ENCODE measurements at places on chromosomes 4 and X.

DNA sequence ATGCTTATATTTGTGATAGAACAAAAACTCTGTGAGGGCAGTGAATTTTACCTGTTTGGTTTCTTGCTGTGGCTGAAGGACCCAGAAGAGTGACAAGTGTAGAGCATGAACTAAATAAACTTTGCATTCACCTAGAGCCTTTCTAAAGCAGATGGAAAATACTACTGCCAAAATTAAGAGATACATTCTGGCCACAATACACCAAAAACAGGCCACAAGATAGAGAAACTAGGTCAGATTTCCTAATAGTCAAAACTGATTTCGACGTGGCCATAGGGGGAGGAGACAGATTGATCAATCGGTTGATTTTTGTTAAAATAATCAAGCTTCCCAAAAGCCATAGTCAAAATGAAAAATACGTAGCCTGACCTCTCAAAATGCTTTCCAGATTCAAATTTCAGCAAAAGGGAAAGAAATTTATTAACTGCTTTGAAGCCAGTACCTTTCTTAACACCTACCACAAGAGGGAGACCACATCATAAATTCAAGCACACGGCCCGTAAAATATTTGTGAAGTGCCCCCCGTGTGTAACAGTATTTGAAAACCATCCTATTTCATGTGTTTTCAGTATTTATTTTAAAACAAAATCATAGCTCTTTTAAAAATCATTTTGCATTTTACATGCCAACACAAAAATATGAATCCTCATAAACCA lies 132.4 kb downstream of the CORIN start:
- peak; percentile 27 for DNase-seq

DNA sequence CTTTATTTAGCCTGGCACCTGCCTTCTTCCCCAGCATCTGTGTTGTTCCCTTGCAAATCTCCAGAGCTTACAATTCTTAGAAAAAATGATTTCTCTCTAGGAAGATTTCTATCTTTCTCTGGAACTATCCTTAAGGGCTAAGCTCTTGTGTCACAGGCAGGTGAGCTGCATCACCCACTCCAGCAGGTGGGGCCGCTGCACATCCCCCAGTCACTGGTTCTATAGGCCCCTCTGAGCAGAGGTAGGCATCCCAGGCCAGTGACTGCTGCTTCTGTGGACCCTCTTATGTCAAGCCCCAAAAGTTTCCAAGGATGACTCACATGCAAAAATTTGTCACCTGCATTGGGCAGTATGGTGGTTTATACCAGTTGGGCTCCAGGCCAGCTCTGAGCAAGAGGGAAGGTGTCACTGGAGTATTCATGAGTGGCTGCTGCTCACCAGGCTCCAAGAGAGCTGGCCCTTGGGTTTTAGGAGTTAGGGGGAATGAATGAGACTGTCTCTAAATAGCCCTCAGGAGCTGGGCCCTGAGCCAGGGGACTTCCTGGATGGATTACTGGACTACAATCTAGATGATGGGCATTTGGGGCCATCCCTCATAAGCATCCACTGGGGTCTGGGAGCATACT lies 208.1 kb upstream of the EOLA2 start:
- no peak for DNase-seq

DNA sequence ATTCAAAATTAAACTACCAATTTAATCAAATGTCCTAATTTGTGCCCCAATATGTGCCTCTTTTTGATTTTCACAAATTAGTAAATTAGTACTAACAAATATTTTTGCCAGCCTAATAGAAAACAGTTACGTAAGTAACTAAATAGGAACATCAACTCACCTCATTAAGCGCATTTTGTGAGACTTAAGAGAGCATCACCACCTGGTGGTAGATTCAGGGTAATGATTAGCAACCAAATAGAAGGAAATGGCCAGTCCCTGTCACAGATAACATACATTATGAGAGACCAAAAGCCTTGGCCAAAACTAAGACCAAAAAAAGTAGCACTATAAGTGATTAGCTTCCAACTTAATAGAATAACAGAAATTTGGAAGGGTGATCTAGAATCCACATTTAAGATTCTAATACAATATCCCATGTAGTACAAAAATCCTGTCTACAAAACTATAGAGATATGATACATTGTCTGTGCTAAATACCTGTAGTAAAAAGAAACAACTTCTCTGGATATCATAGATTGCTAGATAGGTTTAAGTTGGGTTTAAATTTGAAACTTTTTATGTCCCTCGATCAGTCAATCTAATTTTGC lies 46.7 kb downstream of the C4orf46 start:
- peak; percentile 46 for DNase-seq

- no peak for DNase-seq
These were observed 7.6 kb upstream of the GUF1 start for GRCh38 chr4:44670506-44671199.

DNA sequence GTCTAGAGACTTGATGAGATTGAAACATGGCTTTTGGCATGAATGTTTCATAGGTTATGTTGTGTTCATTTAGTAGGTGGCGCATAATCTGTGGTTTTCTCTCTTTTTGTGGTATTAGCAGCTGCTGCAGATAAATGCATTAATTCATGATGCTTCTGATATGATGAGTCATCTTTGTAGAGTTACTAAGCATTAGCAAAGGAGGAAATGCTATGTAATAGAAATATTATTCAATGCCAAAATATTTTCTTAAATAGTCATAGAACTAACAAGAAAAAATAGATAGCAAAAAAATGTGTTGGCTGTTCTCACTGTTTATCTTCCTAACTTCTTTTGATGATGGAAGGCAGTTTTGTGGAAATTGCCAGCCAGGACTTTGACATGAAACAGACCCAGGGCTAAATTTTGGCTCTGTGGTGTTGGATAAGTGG lies 3.6 kb downstream of the ZXDB start:
- DNase-seq: no peak

DNA sequence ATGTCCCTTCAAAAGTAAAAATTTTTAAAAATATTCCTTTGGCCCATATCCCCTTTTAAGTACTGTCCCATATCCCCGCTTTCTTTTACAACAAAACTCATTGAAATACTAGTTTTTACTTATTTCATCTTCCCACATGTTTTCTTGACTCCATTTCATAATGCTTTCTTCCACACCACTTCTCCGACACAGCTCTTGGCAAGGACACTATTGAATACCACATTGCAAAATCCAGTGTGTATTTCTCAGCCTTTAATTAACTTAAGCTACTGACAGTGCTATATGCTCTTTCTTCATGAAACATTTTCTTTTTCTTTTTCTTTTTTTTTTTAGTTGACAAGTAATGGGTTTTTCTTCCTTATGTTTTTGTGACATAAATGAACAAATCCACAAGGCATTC lies 28.8 kb downstream of the PRDM8 start:
- no peak for DNase-seq

DNA sequence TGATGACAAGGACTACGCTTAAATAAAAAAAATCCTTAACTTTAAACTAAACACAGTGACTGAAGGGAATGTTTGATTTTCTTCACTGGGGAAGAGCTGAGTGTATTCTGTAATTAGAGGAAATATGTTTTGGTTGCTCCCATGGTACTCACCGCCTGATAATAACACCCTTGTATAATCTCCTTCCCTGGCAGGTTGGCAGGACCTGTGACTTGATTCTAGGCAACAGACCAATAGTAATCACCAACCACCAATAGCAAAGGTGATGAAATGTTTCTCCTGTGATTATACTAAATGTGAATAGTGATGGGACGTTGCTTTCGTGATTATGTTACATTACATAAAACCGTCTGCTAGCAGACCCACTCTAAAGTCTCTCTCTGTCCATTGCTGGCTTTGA lies 536.8 kb upstream of the CPEB2 start:
- no peak for DNase-seq

DNA sequence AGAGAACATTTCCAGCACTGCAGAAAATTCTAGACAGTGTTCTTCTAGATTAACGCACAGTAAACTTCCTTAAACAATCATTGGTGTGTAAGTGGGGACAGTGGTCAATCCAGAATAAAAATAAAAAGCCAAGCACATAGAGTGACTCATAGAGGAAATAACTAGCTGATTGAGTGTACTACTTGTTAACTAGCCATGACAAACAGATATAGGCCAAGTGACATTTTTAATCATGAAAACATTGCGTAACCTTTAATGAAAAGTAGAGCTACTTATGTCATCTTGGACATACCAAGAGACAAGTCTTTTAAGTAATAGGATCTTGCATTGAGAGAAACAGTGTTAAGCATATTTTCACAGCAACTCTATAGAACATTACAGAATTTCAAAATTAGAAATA lies 233.9 kb upstream of the MAB21L2 start:
- no peak for DNase-seq

GRCh38 chr4:139666735-139667281 lies 1.2 kb downstream of the MGST2 start:
- DNase-seq: peak; percentile 87

DNA sequence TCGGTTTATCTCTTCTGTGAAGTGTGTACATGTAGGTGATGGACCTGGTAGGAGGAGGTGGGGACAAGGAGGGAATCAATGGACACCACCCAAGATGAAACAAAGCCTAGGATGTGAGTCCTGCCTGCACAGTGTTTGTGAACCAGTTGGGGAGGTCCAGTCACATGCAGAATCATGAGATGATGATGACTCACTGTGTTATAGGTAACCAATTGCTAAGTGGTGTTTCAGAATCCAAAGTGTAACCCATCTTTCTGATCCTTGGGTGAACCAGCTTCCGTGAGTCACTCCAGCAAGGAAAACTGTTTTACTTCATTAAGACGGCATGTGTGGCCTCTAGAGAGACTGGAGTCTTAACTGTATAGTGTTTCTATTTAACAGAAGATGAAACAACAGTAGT lies 57.9 kb upstream of the HPF1 start:
- no peak for DNase-seq

DNA sequence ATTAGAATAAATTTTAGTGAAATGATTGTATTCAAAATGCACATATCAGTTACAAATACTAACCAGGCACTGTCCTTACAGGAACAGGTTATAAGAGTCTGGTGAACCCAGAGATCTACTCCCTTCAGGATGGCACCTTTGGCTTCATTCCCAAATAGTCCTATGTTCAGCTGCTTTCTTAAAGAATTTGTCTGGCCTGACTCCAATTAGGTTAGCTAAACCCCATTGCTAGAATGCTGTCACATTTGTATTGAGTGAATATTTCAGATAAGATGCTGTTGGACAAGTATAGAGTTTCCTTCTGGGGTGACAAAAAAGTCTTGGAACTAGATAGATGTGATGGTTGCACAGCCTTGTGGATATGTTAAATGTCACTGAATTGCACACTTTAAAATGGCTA lies 69.4 kb downstream of the EFHC2 start:
- no peak for DNase-seq

DNA sequence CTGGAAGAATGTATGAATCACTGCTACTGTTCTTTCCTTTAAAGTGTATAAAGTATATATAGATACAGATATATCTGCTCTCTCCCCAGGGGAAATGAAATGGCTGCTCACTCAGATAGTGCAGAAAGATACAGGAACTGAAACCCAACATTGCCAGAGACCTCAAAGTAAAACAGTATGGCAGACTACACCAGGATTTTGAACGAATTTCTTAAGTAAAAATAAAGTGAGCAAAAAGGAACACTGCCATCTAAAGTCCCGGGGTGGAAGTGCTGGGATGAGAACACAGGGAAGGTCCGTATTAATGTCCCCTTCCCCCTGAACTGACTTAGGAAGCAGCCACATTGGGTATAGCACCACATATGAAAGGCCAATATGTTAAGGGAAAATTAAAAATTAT lies 93.4 kb downstream of the TMA16 start:
- peak; percentile 29 for DNase-seq

- no peak for DNase-seq
These were observed 143.7 kb downstream of the NEXMIF start for GRCh38 chrX:74781507-74782034.

- peak; percentile 12 for DNase-seq
These were observed 2.2 kb downstream of the CCNB3 start for GRCh38 chrX:50206753-50207152.

GRCh38 chr4:1465173-1466033 lies 59.2 kb upstream of the NKX1-1 start:
- DNase-seq: no peak

DNA sequence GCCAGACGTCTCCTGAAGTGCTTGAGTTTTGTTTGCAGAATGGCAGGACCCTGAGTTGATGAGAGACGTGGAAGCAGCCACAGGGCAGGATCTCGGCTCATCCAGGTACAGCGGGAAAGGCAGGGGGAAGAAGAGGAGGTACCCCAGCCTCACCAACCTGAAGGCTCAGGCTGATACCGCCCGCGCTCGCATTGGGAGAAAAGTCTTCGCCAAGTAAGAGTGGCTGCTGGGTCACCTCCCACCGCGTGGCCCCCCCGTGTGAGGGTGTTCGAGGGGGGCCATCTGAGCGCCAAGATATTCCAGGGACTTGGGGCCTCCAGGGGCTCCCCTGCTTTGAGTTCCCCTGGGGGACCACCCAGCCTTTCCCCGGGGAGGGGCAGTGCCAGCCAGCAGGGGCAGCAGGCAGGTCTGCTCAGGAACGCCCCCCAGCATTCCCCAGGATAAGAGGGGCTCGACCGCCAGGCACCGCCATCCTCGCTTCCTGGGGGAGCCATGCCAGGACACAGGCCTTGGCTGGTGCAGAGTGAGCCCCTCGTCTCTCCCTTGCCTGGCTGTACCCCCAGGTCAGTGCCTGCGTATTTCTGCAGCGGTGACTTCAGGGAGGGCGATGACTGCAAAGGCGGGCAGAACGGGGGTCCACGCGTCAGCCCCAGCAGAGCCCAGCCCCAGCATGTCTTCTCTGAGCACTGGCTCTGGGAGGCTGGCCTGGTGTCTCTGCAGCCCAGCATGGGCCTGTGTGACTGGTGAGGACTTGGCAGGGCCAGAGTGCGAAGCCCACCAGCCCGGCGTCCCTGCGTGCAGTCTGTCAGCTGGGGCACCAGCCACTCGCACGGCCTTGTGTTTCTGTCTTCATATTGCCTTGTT lies 22.3 kb downstream of the NKX1-1 start:
- DNase-seq: no peak

GRCh38 chrX:123927845-123928244 lies 33.7 kb upstream of the STAG2 start:
- DNase-seq: peak; percentile 37

GRCh38 chr4:174260099-174260498 lies 23.4 kb downstream of the FBXO8 start:
- no peak for DNase-seq

- DNase-seq: peak; percentile 65
These were observed 64.0 kb downstream of the SMAD1 start for GRCh38 chr4:145545538-145546174.

DNA sequence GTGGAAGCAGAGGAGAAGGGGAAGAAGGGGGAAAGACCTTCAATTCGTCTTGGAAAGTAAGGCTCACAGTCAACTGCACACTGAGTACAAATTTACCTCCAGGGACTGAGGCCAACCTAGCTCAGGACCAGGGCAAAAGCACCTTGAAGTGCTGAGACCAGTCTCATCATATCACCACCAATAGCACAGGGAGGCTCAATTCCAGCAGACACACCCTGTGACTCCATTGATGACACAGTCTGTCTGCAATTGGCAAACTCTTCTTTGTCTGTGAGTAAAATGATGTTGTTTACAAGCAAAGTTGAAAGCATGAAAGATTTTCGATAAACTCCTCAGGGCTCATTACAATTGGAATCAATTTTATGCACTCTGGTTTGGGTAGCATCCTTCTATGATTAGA lies 32.3 kb downstream of the TRIML1 start:
- no peak for DNase-seq

All from KBM-7 (cell line).